ENCODE measurements at places on chromosomes 1 and 21. TPM values are rescaled to one million over a fixed set of nuclear protein-coding genes. Genes with fewer than 3 reads are reported as not detected.

- H3K36me3 ChIP-seq = peaks cover 12% of the 10 kb centered on the region
- DNase-seq = no peak
- no peak overlapping the region for H3K4me3 ChIP-seq
- no peaks in the 10 kb centered on the region for H3K4me1 ChIP-seq
- H3K27me3 ChIP-seq = no peaks in the 10 kb centered on the region
- H3K27ac ChIP-seq = no peak overlapping the region
Observed at GRCh38 chr1:2783435-2784397, 17.8 kb downstream of the TTC34 start.

CFHR2 gene
- total RNA-seq = not detected

DNA sequence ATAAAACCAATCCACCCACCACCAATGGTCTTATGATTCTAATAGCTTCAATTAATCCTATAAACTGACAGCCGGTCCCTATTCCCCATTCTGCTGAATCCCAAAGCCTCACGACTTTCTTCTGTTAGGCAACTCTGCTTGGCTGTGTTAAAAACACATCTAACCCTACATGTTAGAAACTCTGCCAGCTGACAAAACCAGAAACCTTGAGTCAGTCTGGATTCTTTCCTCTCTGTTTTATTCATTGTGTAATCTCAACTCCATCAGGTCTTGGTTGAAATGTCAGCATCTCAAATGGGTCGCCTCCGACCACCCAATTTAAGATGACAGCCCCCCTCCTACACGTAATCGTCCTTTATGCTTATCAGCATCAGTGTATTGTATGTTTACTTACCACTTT lies 312.1 kb downstream of the DISC1 start:
- DNase-seq = no peak
- peaks cover 2% of the 10 kb centered on the region for H3K36me3 ChIP-seq
- H3K4me1 ChIP-seq = peaks cover 74% of the 10 kb centered on the region
- H3K27ac ChIP-seq = no peak overlapping the region
- no peak overlapping the region for H3K4me3 ChIP-seq

- no peak for DNase-seq
- H3K27ac ChIP-seq = no peak overlapping the region
- peaks cover 6% of the 10 kb centered on the region for H3K27me3 ChIP-seq
- H3K4me3 ChIP-seq = no peak overlapping the region
- no peaks in the 10 kb centered on the region for H3K36me3 ChIP-seq
Observed at GRCh38 chr1:3168678-3169077, 99.7 kb downstream of the PRDM16 start.

SIM2 gene
- not detected for total RNA-seq

GRCh38 chr1:178495158-178495557 lies 1.6 kb downstream of the CLEC20A start:
- H3K4me3 ChIP-seq = no peak overlapping the region
- no peaks in the 10 kb centered on the region for H3K36me3 ChIP-seq
- peaks cover 3% of the 10 kb centered on the region for H3K4me1 ChIP-seq

GRCh38 chr1:47794530-47794929 lies 202.7 kb downstream of the TRABD2B start:
- no peak for DNase-seq
- H3K27me3 ChIP-seq = no peaks in the 10 kb centered on the region
- H3K4me1 ChIP-seq = no peaks in the 10 kb centered on the region
- H3K27ac ChIP-seq = no peak overlapping the region
- no peaks in the 10 kb centered on the region for H3K36me3 ChIP-seq

DNA sequence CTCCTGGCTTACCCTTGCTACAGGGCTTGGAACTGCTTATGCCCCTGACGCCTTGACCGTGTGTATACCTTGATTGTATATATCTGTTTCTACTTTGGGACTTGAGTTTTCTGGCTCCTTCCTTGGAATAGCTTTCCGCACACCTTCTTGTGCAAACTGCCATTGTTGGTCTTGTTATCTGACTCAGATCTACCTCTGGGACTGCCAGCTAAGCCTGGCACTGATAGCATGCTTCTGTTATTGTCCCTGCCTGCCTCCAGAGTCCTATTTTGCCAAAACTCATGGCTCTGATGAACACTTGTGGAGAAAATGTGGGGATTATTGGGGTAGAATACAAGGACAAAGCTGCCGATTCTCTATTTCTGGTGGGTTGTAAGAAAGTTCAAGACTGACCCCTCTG lies 15.4 kb downstream of the FMOD start:
- no peaks in the 10 kb centered on the region for H3K36me3 ChIP-seq
- peaks cover 13% of the 10 kb centered on the region for H3K4me1 ChIP-seq
- DNase-seq = no peak
- no peak overlapping the region for H3K27ac ChIP-seq
- peaks cover 6% of the 10 kb centered on the region for H3K27me3 ChIP-seq

GRCh38 chr1:55402142-55402541 lies 187.0 kb upstream of the USP24 start:
- H3K27me3 ChIP-seq = peaks cover 22% of the 10 kb centered on the region
- no peaks in the 10 kb centered on the region for H3K36me3 ChIP-seq
- H3K4me1 ChIP-seq = no peaks in the 10 kb centered on the region
- H3K27ac ChIP-seq = no peak overlapping the region

DNA sequence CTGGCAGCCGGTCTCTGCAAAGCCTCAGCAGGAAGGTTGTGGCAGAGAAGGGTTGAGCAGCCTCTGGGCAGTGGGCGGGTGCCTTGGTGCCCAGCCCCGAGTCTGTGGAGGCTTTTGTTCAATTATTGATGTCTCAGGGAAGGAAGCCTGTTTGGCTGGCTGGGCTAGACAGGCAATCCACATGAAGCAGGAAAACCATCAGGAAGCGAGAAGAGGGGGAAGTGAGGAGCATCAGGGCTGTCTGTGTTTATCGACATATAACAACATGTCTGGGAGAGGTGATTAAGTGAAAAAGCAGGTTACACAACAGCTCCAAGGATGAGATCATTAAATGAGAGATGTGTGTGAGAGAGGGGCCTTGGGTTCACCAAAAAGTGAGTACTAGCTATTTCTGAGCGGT lies 105.4 kb downstream of the UBE2U start:
- peaks cover 6% of the 10 kb centered on the region for H3K4me1 ChIP-seq
- H3K4me3 ChIP-seq = no peak overlapping the region
- no peak for DNase-seq
- no peaks in the 10 kb centered on the region for H3K27me3 ChIP-seq

CXADR gene
- 32.6 TPM for total RNA-seq

LRRN2 gene
- total RNA-seq = 5.0 TPM

S100A9 gene
- total RNA-seq = not detected

KIF2C gene
- 88.7 TPM for total RNA-seq

KRTAP20-1 gene
- not detected for total RNA-seq

HCN3 gene
- 22.4 TPM for total RNA-seq

- no peak overlapping the region for H3K4me3 ChIP-seq
- DNase-seq = no peak
- no peaks in the 10 kb centered on the region for H3K4me1 ChIP-seq
- H3K27me3 ChIP-seq = peaks cover 2% of the 10 kb centered on the region
Observed at GRCh38 chr1:952201-952600, 6.9 kb downstream of the NOC2L start.

DNA sequence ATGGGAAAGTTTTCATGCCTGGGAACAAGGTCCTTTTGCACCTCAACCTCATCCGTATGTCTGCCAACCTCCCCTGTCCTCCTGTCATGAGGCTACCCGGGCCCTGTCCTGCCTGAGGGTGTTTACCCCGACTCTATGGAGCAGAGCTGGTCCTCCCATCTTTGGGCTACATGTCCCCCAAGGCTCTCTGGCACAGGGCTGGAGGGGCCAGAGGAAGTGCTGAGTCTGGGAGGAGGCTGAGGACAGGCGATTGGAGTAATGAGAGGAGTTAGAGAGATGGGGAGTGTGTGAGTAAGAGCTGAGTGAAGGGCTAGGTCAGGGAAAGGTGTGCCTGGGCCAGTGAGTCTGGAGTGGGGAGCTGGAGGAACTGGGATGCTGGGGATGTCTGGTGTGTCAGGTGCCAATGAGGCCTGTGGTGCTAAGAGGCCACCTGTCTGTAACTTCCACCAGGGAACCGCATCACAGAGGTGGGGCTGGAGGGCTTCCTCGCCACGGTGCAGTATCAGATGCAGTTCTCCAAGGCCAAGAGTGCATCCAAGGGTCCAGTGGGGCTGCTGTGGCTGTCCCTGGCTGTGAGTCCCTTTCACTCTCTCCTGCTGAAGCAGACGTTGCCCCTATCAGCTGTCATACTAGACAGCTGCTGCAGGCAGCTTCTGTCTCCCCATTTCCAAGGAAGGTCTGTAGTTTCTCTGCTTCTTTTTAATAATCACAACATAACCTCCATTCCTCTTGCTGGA lies 11.7 kb downstream of the LRRC71 start:
- peaks cover 16% of the 10 kb centered on the region for H3K4me1 ChIP-seq
- DNase-seq = no peak
- peaks cover 51% of the 10 kb centered on the region for H3K27me3 ChIP-seq
- no peak overlapping the region for H3K4me3 ChIP-seq

DNA sequence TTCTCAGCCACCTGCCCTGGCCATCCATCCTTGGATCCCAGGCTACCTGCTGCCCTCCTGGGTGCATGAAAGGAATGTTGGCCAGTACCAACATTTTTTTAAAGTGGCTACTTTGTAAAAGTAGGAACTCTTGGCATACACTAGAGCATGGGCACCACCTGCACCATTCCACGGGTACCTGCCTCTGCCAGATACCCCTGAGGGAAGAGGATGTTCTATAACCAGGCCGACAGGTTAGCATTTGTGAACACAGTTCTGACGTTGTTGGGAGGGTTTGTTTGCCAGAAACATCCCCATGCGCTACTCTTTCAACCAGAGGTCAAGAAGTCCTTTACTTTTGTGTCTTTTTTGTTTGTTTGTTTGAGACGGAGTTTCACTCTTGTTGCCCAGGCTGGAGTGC lies 43.0 kb downstream of the EVA1C start:
- H3K4me1 ChIP-seq = no peaks in the 10 kb centered on the region
- no peak overlapping the region for H3K4me3 ChIP-seq
- no peaks in the 10 kb centered on the region for H3K36me3 ChIP-seq
- H3K27ac ChIP-seq = no peak overlapping the region

DNA sequence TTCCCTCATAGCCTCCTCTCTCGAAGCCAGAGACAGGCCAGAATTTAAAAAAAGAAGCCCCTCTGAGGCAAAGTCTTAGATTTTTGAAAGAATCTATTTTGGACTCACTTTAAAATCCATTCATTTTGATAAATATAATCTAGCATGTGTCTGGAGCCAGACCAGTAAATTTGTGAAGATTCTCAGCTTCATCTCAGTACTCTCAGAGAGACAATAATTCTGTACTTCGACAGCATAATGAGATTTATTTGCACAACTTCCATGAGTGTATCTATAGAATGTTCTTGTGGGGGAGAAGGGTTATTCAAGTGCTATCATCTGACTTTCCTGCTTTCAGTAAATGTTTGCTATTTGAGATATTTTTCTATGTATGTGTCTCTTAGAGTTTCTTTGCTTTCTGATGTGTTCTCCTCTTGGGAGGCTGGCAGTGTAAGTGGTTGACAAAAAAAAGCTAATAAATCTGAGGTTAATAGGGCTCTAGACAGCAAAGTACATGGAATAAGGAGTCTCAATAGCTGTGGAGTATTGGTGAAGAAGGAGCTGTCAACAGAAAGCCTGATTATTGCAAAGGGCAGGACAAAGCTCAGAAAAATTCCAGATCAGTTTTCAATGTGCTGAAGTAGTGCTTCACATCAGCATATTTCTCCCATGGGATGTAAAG lies 223.0 kb downstream of the PTBP2 start:
- no peaks in the 10 kb centered on the region for H3K4me1 ChIP-seq
- no peaks in the 10 kb centered on the region for H3K36me3 ChIP-seq
- H3K27ac ChIP-seq = no peak overlapping the region
- H3K27me3 ChIP-seq = no peaks in the 10 kb centered on the region

DNA sequence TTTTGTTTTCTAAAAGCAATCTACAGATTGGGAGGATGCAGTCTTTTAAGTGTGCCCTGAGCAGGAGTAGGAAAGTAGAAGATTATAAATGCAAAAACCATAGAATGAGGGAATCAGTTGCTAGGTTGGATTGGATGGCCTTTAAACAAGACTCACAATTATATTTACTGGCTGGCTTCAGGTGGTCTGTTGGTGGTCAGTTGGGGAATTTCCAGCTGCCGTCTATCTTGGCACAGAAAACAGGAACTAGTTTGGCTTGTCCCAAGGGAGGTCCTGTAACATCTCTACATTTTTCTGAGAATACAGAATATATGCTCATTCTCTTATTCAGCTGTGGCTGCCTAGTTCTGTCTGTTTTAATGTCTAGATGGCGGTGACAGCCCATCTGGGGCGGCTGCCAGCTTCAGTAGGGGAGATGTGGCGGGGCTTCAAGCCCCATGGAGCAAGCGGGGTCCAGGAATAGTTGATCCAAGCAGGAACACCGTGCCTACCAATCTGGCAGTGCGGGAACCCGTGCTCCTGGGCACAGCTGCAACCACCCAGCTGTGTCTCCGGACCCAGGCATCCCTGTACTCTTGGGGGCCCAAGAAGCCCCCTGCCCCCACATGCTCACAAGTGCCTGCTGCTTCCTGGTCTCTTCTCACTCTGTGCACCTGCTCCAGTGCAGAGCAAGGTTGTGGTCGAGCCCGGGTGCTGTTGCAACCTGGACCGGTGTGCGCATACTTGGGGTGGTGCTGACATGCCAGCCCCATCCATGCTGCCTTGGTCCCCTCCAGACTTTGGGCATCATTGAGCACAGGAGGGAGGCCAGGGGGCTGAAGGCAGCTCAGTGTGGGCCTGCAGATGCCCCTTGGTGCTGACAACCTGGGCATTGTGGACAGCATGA lies 1182.6 kb downstream of the AMY1C start:
- peaks cover 5% of the 10 kb centered on the region for H3K4me1 ChIP-seq
- H3K4me3 ChIP-seq = no peak overlapping the region
- H3K27ac ChIP-seq = no peak overlapping the region
- no peaks in the 10 kb centered on the region for H3K27me3 ChIP-seq
- no peak for DNase-seq
- H3K36me3 ChIP-seq = no peaks in the 10 kb centered on the region

CAPN9 gene
- total RNA-seq = 2.0 TPM

DNA sequence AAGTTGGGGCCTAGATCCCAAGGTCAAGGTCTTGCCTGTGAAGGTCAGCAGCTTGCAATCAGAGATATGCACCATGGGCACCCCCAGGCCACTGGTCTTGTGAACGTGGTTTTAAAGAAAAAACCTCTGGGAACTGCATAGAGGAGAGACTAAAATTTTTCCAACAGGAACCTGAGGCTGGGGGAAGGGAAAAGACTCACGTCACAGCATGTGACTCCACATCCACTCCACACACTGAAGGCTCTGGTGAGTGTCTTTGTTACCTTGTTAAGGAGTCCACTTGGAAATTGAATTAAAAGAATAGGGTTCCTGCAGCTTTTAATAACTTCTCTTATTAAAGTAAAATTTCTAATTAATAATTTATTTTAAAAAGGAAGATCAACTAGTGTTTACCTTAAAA lies 224.9 kb downstream of the DAB1 start:
- no peak for DNase-seq
- no peaks in the 10 kb centered on the region for H3K36me3 ChIP-seq
- no peak overlapping the region for H3K27ac ChIP-seq
- H3K4me3 ChIP-seq = no peak overlapping the region
- peaks cover 20% of the 10 kb centered on the region for H3K4me1 ChIP-seq
- no peaks in the 10 kb centered on the region for H3K27me3 ChIP-seq

NT5C1A gene
- not detected for total RNA-seq

PRELP gene
- total RNA-seq = 2.9 TPM

GRCh38 chr21:15051644-15052458 lies 12.9 kb downstream of the NRIP1 start:
- H3K36me3 ChIP-seq = peaks cover 3% of the 10 kb centered on the region
- DNase-seq = no peak
- H3K27ac ChIP-seq = no peak overlapping the region
- no peaks in the 10 kb centered on the region for H3K27me3 ChIP-seq
- H3K4me1 ChIP-seq = peaks cover 61% of the 10 kb centered on the region
- H3K4me3 ChIP-seq = no peak overlapping the region

GRCh38 chr1:241964550-241965282 lies 7.1 kb downstream of the BECN2 start:
- H3K4me3 ChIP-seq = no peak overlapping the region
- H3K27me3 ChIP-seq = no peaks in the 10 kb centered on the region
- H3K36me3 ChIP-seq = no peaks in the 10 kb centered on the region
- DNase-seq = no peak
- H3K27ac ChIP-seq = no peak overlapping the region

Measured in neural crest cell (in vitro differentiated cells).